Hematopoietic multipotent progenitor cell treated with erythropoietin and hydrocortisone succinate and interleukin-3 and kit ligand, for 4 days (in vitro differentiated cells): ENCODE measurements at places on chromosomes 7 and 10.

- no peak for DNase-seq
Observed at GRCh38 chr7:91293136-91293535, 28.9 kb downstream of the FZD1 start.

GRCh38 chr10:121096617-121097431 lies 245.7 kb downstream of the WDR11 start:
- no peak for DNase-seq

GRCh38 chr7:131859147-131859821 lies 302.9 kb upstream of the PODXL start:
- DNase-seq: peak; percentile 68

DNA sequence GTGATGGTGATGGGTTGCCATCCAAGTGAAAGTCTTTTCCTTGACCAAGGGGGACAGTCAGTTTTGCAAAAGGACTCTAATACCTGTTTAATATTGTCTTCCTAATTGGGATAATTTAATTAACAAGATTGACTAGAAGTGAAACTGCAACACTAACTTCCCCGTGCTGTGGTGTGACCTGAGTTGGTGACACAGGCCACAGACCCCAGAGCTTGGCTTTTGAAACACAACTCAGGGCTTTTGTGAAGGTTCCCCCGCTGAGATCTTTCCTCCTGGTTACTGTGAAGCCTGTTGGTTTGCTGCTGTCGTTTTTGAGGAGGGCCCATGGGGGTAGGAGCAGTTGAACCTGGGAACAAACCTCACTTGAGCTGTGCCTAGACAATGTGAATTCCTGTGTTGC lies 6.9 kb downstream of the PPIF start:
- DNase-seq: no peak

DNA sequence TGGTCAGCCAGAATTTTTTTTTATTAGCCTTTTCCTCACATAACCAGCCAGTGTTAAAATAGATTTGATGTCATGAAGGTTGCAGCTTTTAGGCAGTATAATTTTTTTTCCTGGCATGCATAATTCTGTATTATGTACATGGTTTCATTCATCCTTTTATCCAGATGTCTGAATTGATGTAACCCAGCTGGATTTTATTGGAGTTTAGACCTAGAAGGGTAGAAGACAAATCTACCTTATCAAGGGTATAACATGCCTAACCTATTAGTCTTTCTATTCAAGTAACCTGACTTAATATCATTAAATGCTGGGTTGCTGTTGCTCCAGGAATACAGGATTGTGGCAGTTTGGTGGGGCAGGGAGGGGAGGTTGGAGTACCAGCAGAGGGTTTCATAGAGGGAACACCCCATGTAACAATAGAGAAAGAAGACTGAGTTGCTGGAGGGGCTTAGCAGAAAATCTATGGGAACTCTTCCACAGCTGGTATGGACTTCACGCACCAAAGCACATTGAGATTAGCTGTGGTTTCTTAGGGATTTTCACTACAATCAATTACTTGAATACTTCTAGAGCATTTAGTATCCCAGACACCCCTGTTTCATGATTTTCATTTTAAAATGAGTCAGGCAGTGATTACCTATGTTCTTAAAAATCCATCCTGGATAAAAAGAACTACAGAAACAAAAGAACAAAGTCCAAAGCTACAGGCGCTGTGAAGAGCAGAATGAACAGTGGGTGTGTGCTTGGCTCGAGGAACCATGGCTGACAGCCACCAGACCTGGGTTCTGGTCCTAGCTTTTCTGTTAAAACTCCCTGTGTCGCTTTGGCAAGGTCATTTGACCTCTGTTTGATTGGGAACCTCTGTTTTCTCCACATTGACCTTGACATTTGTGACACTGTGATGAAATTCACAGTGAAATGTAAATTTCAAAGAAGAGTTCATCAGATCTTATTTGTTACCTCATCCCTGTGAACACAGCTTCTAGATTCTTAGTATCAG lies 93.5 kb downstream of the CREM start:
- no peak for DNase-seq
